ENCODE measurements at places on chromosomes 3 and 15. TPM values are rescaled to one million over a fixed set of nuclear protein-coding genes. Genes with fewer than 3 reads are reported as not detected.

Gene OR5K1
- total RNA-seq = not detected

GRCh38 chr3:127399154-127399553 lies 111.3 kb upstream of the PRR20G start:
- no peaks in the 10 kb centered on the region for H3K27me3 ChIP-seq
- H3K27ac ChIP-seq = no peak overlapping the region
- DNase-seq = no peak
- H3K36me3 ChIP-seq = no peaks in the 10 kb centered on the region

DNA sequence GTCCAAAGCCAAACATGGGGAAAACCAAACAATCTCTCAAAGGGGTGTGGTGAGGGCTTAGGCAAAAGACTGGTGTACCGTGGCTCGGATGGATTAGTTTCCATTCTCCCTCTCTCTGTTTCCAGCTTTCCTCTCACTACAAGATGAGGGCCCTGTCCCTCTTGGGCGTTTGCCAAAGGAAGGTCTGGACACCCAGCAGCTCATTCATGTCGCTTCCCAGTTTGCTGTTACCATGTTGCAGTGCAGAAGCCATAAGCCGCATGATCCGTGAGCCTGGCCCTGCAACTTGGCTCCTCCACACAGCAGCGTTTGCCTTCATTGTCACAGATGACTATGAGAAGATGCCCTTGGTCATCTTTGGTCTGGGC lies 92.2 kb downstream of the APBA2 start:
- H3K27ac ChIP-seq = no peak overlapping the region
- H3K4me1 ChIP-seq = no peaks in the 10 kb centered on the region
- H3K36me3 ChIP-seq = no peaks in the 10 kb centered on the region
- no peak for DNase-seq

- peaks cover 18% of the 10 kb centered on the region for H3K4me1 ChIP-seq
- peak; percentile 18 for DNase-seq
- H3K4me3 ChIP-seq = no peak overlapping the region
- peaks cover 32% of the 10 kb centered on the region for H3K36me3 ChIP-seq
These were observed 8.9 kb downstream of the DNAJC19 start for GRCh38 chr3:180980611-180981010.

Gene WNT7A
- not detected for total RNA-seq

Gene SCAMP2
- 52.3 TPM for total RNA-seq
